HL-60 (cell line): ENCODE measurements at places on chromosomes 12 and 14.

DNA sequence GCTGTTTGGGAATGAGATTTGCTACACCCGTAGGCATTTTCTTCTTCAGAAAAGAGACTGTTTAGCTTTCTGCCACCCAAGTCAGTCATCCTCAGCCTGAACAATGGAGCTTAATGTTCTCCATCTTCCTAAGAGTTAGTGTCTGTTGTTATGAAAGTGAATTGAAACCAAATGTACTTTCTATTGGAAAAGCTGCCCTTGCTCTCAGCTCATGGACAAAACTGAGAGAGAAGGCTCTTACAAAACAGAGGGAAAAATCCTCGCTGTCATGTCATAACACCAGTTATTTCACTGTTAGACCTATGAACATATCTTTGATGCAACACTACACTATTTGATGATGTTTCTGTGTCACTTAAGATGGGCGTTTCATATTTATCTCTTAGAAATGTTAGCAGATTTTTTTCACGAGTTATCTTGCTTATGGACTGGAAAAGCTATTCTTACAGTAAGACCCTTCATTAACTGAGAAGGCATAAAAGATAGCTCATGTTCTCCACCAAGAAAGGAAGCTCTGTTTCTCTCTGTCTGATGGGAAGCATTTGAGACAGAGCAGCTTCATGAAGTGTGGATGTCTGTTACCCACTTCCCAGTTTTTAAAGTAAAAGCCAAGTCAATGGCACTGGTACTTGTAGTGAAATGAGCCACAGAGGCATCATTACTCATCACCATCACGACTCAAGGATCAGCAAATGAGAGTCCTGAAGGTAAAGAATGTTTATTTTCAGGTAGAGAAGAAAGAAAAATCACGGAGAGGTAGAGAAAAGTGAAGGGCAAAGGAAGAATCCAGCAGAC is 483.9 kb downstream of the ZFP36L1 start:
- no peak for DNase-seq

- DNase-seq: no peak
These were observed 91.8 kb upstream of the USP15 start for GRCh38 chr12:62168411-62168810.

DNA sequence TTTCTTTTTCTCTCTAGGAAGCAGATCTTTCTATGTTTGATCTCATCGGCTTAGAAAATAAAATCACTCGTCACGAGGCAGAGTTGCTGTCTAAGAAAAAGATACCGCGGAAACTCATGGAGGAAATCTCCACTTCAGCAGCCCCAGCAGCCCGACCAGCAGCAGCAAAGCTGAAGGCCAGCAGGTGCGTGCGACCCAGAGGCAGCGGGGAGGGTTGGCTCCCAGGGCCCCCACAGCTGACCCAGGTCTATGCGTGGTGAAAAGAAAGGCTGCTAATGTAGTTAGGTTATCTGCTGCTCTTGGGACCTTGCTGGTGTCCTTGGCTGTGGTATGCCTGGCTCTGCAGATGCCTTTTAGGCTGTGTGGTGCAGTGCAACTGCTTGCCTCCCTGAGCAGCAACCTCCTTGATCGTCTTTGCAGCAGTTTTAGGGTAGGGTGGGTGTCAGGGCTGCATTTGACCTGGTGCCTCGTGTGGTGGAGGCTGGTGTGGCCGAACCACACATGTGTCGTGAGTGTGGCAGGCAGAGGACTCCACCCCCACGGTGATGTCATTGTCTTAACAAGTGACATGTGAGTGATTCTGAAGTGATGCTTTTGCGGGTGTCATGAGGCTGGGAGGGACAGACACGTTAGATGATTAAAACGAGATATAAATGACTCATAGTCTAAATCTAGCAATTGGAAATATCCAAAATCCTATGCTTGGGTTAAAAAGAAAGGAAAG is 68.6 kb downstream of the EP400 start:
- DNase-seq: no peak

GRCh38 chr14:29242755-29243754 is 476.5 kb downstream of the FOXG1 start:
- DNase-seq: no peak

DNA sequence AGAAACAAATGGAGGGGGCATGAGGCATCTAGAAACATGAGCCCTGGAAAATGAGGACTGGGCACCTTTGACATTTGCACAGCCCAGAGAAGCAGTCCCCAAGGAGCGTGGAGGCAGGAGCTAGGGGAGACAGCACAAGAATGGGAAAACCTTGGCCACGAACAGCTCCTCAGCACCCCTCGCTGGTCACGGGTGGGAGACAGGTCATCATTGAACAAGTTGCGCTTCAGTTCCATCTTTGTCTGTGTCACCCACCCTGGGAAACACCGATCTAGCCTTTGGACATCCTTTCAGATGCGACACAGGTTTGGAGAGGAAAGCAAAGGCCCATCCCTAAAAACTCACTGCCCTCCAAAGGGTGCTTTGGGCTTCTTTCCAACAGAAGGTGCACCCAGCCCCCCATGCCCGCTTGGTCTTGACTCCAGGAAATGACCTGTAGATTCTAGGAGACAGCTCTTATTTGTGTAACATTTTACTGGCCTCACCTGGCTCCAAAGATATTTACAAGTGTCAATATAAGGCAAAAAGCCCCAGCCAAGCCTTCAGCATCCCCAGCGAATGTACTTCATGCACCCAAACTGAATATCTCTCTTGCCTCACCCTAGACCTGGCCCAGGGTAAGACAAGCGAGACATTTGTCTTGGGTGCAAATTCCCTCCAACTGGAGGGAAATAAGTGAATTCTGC is 28.8 kb upstream of the CLMN start:
- no peak for DNase-seq

- DNase-seq: no peak
These were observed 142.1 kb downstream of the DYRK2 start for GRCh38 chr12:67790660-67791059.

GRCh38 chr12:115323223-115323905 is 639.4 kb upstream of the TBX3 start:
- DNase-seq: no peak

GRCh38 chr14:21106498-21107282 is 5.8 kb downstream of the TMEM253 start:
- peak; percentile 63 for DNase-seq

DNA sequence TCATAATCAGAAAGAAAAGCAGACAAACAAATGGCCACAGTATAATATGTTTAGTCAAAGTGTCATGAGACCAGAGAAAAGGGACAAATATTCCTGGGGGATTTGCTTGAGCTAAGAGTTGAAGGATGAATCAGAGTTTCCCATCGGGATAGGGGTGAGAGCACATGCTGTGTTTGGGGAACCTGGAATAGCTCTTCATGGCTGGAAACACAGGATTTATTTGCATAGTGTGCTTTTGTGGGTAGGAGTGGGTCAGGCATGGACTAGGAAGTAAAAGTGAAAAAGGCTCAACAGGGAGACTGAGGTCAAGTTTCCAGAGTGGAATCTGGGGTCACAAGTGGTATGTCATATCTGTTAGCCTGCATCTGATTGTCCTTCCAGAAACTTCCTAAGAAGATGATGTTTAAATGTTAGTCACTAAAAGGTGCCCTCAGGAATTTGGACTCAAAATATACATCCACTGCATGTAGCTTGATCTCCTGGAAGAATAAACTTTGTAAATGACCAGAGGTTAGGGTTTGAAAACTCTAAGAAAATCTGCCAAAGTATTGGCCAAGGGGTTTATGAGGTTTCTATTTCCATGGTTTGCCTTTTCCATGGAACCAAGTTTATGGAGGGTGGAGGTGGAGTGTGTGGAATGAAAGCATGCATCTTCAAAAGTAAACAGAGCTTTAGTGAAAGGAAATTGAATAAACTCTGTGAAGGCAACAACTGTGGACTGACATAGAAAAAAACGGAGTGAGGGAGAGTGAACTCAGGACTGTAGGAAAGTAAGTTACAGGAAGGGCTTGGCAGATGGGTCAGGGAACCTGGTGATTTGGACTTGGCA is 344.6 kb downstream of the C12orf75 start:
- DNase-seq: no peak

- DNase-seq: peak; percentile 2
These were observed 1.0 kb downstream of the ATXN7L3B start for GRCh38 chr12:74538491-74539258.

DNA sequence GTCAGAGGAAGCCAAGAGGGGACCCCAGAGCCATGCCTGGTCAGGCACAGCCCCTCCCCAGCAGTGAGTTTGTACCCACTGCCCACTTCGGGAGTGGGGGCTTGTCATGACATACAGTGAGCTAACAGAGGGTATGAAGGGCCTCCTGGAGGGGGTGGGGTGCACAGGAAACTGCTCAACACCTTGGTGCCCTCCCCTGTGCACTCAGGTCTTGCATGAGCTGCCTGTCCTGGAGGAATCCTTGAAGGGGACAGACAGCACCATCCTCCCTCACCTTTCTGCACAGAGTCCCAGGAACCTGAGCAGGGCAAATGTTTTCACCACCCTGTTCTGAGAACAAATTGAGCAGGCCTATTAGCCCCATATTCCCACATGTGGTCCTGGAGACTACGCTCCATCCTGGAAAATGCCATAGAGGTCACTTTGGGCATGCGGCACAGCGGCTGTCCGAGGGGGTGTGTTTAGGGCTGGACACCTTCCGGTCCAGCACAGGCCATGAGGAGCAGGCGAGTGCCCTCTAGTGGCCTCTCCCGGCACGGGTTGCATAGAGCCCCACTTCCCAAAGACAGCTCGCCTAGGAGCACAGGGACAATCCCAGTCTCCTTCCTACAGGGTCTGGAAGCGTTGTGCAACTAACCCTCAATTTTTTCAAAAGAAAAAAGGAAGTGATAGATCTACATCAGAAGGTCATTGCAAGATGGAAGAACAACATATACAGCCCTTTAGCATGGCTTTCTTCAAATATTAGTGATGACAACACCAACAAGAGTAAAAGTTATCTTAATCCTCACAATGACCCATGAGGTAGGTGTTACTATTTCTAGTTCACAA is 31.9 kb upstream of the ZFP36L1 start:
- DNase-seq: peak; percentile 49

DNA sequence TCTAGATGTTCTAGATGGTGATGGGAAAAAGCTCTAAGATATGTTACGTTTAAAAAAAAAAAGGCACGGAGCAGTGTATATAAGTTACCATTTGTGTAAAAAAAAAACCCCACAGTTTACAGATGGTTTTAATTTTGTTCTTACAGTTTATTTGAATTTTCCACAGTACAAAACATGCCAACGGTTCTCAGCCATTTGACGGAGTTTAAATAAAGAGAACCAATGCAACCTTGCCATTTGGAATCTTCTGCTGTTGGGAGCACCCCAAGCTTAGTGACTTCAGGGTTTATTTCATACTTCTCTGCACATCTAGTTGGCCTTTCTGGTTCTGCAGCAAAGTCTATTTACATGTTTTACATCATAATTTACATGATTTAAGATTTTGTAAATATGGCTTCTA is 7.7 kb upstream of the HPD start:
- no peak for DNase-seq

GRCh38 chr14:36818246-36818645 is 156.6 kb downstream of the PAX9 start:
- no peak for DNase-seq
